MG63 (cell line): ENCODE measurements at places on chromosomes 7 and 10.

DNA sequence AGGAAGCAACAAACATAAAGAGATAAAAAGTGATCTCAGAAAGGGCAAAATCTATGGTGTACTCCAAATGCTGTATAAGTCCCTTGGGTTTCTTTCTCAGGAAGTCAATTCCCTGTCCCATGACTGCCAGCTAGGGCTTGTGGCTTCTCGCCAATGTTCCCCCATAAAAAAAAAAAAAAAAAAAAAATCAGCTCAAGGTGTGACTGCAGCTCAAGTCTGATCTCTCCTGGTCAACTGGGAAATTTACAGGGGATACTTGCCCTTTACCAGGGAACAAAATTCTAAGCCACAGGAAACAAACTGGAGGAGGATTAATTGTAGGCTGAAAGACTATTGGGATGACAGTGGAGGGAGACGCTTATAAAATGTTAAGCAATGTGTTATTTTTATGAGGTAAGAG is 76.0 kb downstream of the PCGF5 start:
- no peak for DNase-seq

DNA sequence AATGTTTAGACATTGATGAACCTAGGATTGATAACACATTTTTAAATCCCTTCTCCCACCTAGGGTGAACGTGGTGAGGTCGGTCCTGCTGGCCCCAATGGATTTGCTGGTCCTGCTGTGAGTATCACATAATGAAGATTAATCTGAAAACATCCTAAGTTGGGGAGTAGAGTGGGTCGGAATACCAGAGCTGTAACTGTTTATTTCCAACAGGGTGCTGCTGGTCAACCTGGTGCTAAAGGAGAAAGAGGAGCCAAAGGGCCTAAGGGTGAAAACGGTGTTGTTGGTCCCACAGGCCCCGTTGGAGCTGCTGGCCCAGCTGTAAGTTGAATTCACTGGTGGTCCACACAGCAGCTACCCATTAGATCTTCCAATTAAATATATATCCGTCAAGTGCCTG is 25.6 kb downstream of the COL1A2 start:
- DNase-seq = no peak

- no peak for DNase-seq
Observed at GRCh38 chr7:135285547-135286233, 52.1 kb downstream of the STRA8 start.

- peak; percentile 73 for DNase-seq
Observed at GRCh38 chr7:1160670-1161021, 650 bp upstream of the ZFAND2A start.

DNA sequence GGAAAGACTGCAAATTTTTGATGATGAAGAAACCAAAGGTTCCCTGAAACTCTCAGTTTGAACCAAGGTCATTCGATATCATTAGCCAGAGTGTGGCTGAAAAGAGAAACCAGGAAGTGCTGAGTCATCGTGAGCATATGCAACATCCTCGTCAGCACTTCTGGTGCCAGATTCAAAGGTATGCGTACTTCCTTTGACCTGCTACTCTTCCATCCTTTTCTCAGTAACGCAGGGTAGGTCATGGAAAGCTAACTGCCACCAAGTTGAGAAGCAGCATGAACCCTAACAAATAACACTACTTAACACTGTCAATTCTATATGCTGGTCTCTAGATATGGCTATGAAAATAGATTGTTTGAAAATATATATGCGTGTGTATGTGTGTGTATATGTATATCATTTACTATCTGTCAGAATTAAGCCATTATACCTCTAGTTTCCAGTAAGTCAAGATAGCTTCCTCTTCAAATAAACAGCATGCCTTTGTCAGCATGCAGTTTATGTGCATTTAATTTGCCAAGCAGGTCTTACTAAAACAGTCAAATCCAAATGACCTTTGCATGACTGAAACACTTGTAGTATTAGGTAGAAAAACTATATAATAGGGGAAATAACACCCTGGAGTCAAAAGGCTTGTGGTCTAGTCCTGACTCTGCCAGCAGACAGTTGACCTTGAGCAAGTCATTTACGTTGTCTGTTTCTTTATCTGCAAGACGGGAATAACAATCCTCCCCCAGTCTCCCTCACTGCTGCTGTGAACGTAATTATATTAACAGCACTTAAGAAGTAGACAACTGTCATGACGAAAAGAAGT is 26.4 kb downstream of the CDK6 start:
- DNase-seq = peak; percentile 66

GRCh38 chr7:140036224-140036962 is 26.4 kb downstream of the PARP12 start:
- no peak for DNase-seq

DNA sequence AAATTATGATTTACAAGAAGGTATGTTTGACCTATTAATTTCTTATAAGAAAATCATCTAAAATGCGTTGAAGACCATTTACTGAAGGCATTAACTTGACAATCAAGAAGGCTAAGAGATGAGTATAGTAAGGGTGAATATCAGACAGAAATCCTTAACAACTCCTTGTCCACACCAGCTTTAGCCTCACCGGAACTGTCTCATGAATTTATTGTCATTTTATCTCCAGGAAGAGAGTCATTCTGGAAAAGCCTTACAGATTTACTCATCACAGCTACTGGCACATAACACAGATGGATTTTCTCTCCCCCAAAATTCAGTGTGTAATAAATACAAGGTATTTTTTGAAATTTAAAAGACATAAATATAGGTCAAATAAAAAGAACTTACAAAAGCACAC is 129.4 kb upstream of the LSM8 start:
- no peak for DNase-seq

DNA sequence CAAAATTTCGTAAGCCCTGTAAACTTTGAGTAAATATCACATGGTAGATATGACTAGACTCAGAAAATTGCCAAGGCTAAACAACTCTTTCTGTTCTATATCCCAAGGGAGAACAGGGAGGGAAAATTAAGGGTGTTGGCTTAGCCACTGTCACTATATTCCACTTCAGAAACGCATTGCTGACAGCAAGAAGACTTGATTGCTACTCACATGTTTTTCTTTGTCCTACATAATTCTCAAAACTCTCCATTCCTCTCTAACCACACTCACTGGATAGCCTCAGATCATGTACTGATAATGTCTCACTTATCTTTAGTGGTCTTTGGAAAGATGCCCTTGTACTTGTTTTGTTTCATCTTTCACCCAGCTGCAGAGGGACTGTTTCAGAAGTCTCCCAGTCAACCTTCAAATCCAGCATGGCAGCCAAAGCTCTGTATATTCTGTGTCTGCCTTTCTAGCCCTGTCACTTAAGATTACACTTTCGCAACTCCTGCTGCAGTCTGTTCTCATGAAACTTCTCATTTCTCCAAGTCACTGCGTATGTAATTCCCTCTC is 582.4 kb upstream of the FZD8 start:
- no peak for DNase-seq

- DNase-seq = no peak
Observed at GRCh38 chr7:138975343-138976104, 5.7 kb downstream of the KIAA1549 start.

- no peak for DNase-seq
Observed at GRCh38 chr10:58897708-58898107, 278.7 kb upstream of the PHYHIPL start.

GRCh38 chr7:6277476-6277875 is 5.1 kb upstream of the CYTH3 start:
- no peak for DNase-seq

GRCh38 chr7:514651-515598 is 4.7 kb downstream of the PDGFA start:
- no peak for DNase-seq

GRCh38 chr10:95675403-95676116 is 18.2 kb downstream of the TCTN3 start:
- DNase-seq = no peak

DNA sequence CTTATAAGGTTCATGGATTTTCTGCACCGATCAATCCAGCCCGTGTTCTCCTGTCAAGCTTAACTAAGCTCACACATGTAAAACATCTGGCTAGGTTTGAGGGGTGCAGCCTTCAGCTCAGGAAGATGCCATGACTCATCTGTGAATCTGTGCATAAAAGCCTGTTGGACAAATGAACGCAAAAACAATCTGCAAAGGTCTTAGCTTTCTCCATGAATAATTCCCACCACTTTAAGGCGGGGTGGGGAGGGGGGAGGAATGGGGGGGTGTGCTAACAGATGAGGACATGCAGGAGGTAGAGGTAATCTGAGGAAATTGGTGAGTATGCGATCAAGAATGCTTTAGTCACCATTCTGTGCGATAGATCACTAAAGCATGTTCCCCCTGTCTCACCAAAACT is 4.8 kb downstream of the DOCK4 start:
- DNase-seq = no peak

GRCh38 chr10:51244748-51245490 is 170.6 kb downstream of the PRKG1 start:
- peak; percentile 23 for DNase-seq

DNA sequence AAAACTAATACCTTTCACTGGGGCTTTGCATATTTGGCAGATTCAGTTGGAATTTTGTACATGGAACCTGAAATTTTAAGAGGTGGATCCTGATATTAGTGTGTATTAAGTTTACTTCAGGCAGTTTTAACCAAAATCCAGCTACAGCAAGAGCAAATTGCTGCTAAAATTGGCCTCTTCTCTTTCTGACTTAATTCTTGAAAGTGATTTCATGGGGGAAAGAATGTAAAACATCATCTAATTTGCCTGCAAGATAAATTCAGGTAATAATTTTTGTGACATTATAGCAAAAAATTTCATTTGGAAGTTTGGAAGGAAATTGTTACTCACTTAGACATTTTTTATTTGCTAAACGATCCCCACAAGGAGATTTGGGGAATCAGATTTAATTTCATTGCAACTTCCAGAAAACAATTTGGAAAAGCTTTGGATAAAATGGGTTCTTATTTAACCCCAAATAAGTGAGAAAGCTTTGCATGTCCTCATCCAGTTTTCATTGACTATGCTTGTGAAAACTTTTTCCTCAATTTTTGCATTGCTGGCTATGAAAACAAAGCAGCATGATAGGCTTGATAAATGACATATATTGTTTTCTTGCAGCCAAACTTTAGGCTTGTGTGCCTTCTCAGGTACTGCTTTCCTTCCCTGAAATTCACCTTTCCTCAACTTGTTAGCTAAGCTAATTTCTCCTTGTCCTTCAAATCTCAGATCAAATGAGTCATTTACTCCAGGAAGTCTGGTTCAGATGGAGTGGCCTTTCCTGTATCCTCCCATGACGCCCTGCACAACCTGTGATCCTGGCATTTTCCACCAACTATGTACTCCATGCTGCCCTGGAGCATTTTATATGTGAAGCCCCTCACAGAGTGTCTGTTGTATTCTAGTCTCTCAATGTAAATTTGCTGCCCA is 27.4 kb upstream of the ZNF438 start:
- no peak for DNase-seq

- no peak for DNase-seq
Observed at GRCh38 chr7:141738592-141739013, 445 bp downstream of the SSBP1 start.

GRCh38 chr7:31192986-31193385 is 140.9 kb downstream of the ADCYAP1R1 start:
- DNase-seq = peak; percentile 66

DNA sequence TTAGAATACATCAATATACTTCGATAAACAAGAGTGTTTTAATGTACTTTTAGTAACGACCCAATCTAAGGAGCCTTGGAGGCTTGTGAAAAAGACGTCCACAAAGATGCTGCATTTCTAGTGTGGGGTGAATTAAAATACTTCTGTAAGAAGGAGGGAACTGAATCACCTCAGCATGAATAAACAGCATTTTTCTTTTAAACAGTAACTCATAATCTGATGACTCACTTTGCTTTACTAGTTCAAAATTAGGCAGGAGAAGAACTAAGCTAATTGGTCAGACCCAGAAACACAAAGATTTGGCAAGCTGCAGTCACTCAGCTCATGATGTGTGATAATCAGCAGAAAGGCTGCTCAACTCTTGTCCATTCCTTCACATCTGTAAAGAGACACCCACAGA is 24.2 kb downstream of the NCOA4 start:
- DNase-seq = peak; percentile 32

GRCh38 chr10:29470355-29470705 is 164.4 kb downstream of the SVIL start:
- DNase-seq = no peak

- DNase-seq = no peak
Observed at GRCh38 chr7:31648880-31649279, 38.1 kb upstream of the PPP1R17 start.

DNA sequence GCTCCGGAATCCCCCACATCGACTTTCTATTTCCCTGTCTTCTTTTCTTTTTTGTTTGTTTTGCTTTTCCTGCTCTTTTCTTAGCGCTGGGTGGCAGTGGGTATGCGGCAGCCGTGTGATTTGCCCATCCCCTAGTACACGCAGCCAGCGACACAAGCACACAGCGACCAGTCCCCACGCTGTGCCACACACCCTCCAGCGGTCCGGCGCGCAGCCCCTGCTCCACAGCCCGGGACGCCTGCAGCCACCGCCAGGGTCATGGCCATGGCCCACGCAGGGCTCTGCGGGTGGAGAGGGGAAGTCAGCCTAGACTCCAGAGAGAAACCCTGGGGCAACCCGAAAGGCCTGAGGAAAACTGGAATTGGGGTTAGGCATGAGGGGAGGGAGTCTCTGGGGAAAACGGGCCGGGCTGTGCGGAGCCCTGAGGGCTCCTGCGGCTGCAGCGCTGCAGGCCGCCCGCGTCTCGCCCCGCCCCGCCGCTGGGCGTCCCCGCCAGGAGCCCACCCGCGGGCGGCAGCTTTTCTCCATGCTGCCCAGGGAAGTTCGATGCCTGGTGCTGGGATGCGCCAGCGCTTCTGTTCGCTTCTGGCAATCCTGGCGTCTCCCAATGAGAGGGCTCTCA is 2.5 kb downstream of the CHRM2 start:
- DNase-seq = no peak

- DNase-seq = no peak
Observed at GRCh38 chr10:93488956-93489528, 6.9 kb upstream of the MYOF start.

DNA sequence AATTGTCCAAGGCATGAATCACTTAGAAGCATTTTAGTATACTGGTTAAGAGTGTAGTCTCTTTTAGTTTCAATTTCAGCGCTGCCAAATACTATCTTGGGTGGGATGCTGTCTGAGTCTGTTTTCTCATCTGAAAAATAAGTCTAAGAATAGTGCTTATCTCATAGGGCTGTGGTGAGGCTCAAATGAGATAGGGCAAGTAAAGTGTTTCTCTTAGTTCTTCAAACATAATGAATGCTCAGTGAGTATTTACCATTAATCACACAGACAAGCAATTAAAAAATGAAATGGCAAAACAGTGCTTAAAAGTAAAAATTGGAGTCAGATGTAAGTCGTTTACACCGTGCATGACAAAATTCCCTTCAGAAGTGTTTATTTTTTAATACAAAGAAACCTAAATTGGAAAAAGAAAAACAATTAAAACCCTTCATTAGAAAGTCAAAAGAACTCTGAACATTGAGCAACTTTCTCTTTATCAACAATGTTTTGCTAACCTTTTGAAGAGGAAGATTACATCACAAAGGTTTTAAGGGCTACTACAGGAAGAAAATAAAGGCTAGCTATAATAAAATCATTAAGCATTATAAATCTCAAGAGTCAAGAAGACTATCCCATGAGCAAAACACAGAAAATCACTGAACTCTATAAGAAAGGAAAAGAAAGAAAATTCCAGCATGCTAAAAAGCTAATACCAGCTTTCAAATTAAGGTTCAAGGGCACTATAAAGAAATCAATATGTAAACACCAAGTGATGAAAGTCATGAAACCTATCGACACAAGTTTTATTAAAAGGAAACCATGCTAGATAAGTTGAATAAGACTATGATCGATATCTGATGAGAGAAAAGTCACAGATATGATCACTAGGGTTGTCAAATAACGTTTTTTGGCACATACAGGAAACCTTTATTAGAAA is 45.6 kb upstream of the C1GALT1 start:
- DNase-seq = no peak

- no peak for DNase-seq
Observed at GRCh38 chr7:90351987-90352386, 5.5 kb downstream of the GTPBP10 start.
